ENCODE measurements at places on chromosomes 7 and 10.

DNA sequence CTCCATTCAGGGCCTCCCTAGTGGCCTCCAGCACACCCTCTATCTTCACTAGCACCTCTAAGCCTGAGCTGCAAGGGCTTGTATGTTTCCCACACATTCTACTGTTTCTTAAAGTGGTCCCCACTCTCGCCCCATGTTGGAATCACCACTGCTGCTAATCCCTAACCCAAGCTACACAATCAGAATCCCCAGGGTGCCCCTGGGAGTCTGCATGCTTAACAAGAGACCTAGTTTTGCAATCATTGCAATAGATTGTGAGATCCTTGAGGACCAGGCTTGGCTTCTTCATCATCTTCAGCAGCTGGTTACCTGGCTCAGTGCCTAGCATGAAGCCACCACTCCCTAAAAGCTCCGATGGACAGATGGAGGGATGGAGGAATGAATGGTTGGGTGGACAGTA, 113.9 kb downstream of the MYOF start:
- no peak for DNase-seq

GRCh38 chr7:158976468-158976848, 120.1 kb downstream of the DYNC2I1 start:
- DNase-seq = no peak

DNA sequence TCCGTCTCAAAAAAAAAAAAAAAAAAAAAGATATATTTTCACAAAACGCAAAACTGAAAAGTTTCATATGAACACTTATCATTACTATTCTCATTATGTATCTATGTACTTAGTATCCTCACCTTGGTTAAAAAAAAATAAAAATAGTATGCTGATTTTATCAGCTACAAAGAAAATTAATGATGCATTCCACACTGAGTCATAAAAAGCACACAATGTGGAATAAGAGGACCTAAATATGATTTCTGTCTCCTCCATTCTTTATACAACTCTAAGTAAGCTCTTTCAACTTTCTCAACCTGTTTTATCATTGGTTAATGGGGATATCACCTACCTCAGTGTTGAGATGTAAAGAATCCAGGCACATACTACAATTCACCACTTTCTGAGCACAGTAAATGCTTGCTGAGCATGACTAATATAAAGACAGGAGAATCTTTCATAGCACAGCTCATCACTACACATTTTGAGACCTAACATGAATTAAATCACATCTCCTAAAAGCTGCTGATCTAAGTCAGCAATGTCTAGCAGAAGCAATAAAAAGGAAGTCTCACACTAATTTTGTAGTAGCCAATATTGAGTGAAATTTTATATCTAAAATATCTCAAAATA, 2.7 kb downstream of the SNX13 start:
- no peak for DNase-seq

GRCh38 chr10:103127241-103127640, 65.8 kb downstream of the NT5C2 start:
- DNase-seq = no peak

GRCh38 chr10:13847201-13847631, 260.5 kb downstream of the PRPF18 start:
- no peak for DNase-seq

DNA sequence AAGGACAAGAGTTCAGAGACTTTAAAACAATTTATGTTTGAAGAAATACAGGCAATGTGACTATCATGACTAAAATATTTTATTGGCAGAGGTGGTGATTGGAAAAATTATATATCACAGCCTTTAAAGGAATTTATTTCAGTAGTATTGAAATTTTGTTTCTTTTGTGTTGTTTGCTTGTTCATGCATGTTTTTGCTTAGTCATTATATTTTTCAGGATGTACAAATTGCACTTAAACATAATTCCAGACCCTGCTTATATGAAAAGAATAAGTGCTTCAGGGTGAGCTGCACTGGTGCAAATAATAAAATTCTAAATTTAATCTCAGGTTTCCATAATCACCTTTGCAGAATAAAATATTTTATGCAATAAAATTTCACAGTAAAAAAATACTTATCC, 283.3 kb downstream of the PPP1R3A start:
- no peak for DNase-seq

DNA sequence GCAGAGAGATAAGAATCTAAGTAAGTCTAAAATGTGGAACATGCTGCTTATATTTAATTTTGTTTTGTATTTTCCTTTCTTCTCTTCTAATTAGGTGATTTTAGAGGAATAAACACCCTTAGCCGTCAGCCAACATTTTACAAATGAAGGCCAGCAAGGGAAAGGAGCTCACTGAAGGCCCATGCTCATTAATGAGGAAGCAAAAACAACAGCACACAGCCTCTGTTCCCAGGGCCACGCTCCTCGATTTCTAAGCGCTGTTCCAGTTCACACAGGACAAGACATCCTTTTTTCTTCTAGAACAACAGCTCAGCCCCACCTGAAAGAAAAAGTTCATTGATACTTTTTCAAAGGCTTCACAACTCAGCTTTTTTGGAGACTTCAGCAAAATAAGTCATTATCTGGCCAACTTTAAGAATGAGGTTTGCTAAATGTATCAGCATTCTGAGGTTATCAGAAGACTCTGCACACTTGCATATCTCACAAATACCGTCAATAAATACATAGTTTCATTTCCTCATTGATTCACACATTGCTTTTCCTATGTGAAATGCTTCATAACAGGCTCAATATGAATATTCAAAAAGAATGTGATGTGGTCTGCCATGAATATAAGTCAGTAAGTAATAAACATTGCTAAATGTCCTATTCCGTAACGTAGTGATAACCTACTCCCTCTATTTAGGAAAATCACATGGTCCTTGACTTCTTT, 34.8 kb upstream of the SFMBT2 start:
- no peak for DNase-seq

DNA sequence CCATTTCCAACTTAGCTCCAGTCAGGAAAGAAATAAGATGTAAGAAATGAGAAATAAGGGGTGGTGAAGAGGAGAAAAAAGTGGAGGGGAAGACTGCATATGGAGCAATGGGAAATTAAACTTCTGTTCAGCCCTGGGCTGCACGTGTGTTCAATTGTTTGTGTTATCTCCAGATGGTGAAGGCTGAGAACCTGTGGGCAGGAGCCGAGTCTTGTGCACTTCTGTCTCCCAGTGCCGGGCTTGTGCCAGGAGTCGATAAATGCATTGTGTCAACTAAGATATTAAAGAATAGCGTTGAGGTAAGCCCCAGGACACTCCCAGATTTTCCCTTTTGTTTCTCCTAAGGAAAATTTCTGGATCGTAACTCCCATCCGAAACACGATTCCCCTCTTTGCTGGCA, 98.2 kb downstream of the PRLHR start:
- no peak for DNase-seq

DNA sequence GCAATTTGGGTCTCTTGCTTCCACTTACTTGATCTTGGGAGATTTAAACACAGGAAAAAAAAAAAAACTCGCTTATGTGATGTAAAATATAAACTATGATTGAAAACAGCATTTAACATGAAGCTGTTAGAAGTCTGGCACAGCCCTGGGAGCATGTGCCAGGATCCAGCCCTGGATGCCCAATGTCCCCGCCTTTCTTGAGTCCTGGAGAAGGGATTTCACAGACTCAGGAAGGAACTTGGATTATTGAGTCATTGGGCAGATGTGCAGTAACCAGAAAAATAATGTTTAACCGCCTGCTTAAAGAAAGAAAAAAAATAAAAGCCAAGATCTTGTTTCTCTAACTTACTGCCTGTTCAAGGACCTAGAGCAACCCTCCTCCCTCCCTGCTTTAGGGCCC, 3.7 kb upstream of the JCAD start:
- no peak for DNase-seq

DNA sequence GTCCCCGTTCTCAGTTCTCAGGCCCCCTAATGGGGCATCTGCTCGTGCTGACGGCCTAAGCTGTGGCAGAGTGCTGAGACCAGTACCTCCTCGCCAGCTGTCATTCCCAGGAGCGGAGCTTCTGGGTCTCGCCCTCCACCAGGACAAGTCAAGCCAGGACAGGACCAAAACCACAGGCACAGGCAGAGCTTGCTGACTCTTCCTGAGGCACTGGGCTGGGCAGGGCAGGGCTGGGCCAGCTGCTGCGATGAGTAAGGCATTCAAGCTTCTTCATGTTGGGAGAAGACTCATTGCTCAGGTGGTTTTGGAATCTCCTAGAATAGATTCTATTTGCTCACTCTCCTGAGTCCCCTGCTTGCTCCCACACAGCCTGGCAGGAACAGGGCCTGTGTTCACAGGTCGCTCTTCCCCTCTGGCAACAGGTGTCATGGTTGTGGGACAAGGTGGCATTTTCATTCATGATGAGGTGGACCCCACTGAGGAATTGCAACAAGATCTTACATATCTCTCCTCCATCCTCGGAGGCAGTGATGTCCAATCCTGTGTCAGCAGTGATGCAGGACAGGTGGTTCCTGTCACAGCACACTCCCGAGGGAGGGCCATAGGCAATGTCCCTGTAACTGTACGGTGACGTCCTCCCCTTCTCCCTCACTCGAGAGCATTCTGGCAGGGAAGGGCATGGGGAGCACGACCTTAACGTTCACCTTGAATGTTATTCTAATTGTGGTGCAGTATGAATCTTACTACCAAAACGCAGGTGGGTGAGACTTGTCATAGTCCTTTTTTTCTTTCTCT, 17.0 kb upstream of the SH3PXD2A start:
- no peak for DNase-seq
